ENCODE measurements at places on chromosomes 12 and 14. TPM values are rescaled to one million over a fixed set of nuclear protein-coding genes. Genes with fewer than 3 reads are reported as not detected.

DNA sequence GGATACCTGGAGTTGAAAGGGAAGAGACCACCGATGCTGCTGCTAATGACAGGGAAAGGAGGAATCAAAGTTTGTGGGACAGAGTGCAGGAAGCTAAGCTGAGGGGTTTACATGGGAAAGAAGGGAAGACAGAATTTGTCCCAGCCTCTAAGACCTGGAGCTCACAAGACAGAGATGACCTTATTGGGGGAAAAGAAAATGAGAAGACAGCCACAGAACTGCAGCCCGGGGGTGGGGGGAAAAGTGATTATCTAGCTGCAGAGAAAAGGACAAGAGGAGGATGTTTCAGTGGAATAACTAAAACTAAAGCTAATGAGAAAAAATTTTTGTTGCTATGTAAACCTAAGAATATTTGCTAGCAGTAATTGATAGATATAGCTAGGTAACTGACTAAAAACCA, 30.7 kb downstream of the NDUFA12 start:
- DNase-seq, result no peak

DNA sequence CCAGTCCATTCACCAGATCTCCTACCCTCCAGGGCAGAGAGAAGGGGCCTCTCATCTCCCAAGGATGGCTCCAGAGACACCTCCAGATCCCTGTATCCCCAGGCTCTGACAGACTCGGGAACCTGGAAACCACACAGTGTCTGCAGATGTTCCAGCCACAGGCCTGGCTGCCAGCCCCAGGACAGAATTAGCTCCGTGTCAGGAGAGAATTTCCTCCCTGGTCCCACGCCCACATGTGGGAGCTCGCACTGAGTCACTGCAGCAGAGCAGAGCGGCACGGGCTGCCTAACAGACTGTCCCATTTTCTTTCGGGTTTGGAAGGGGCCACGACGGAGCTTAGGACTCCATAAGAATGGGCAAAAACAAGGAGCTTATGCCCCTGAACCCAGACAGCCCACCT, 33.6 kb downstream of the CMKLR1 start:
- DNase-seq, result peak; percentile 29

- no peak for DNase-seq
Observed at GRCh38 chr14:43647302-43647701, 859.8 kb downstream of the FSCB start.

- no peak for DNase-seq
Observed at GRCh38 chr12:92695577-92695976, 7.2 kb upstream of the PLEKHG7 start.

Gene KCNJ8
- 8.5 TPM for total RNA-seq

GRCh38 chr12:50362671-50363070, 33.7 kb downstream of the FAM186A start:
- DNase-seq, result no peak

Gene FGFR1OP2
- total RNA-seq, result 39.1 TPM

Gene CCDC38
- not detected for total RNA-seq

- DNase-seq, result peak; percentile 66
Observed at GRCh38 chr14:103803661-103804060, 43.7 kb downstream of the PPP1R13B start.

DNA sequence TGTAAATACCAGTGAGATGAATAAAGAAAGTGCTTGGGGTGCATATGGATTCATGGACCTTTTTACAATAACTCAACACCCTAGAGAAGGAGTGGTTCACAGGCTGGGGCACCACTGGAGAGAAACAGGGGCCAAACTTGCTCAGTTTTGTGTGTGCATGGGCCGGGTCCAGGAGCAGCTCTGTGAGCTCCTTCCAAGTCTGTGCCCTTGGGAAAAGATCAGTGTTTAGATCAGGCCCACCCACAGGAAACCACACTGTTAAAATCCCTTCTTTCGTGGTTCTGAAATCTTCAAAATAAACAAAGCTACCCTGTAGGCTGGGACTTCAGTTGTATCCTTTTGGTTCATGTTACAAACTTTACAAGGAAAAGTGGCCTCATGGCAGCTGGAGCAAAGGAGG, 156.1 kb upstream of the TMEM260 start:
- no peak for DNase-seq

Gene ALG10B
- total RNA-seq, result 4.4 TPM

- DNase-seq, result no peak
Observed at GRCh38 chr12:99387661-99388060, 259.9 kb upstream of the GARIN6 start.

DNA sequence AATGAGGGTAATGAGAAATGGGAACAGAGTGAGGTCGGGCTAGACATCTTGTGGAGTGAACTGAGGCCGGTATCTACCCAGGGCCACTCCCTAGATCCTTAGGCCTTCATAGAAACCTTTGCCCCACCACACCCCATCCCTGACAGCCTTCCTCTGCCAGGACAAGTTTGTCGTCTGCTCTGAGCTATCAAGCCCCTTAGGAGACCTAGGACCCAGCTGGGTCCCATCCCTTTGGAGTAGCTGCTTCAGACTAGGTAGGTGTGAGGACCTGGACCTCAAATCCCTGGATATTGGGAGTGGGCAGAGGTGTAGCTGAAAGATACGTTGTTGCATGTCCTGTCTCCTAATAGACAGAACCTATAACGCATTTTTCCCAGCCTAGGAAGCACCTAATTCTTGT, at the start of gene TMEM253:
Gene TMEM253, plus strand, starts transcription at position 136 of the 400 bp plus-strand sequence. CDS start 278 bp downstream, outside the sequence.
- no peak for DNase-seq

Gene COL2A1
- total RNA-seq, result not detected

GRCh38 chr14:92890830-92891588, 31.9 kb upstream of the CHGA start:
- DNase-seq, result no peak

Gene GPHN
- 11.0 TPM for total RNA-seq

DNA sequence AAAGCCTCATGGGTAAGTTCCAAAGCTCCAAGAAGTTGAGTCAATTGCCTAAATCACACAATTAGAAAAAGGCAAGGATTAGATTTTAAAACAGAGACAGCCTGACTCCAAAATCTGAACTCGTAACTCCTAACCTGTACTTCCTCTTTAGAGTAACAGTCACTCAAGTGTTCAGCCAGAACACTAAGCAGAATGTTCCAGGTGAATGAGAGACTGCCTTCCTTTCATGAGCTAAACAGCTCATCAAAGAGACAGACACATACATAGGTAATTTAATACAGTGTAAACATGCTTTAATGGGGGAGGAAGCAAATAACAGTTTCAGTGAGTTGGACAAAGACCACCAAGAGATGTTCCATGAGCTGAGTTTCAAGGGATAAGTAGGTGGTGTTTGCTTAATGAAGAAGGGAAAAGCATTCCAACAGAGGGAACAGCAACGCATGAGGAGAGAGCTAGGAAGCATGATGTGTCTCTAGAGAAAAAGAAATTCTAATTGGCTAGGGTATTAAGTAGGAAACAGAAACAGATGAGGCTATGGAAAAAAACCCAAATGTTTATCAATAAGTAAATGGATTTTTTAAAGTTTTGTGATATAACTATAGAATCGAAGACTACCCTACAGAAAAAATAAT, 403.9 kb downstream of the MED13L start:
- DNase-seq, result no peak

Gene SP7
- not detected for total RNA-seq

- peak; percentile 95 for DNase-seq
Observed at GRCh38 chr12:89067421-89068187, 284.7 kb downstream of the DUSP6 start.

DNA sequence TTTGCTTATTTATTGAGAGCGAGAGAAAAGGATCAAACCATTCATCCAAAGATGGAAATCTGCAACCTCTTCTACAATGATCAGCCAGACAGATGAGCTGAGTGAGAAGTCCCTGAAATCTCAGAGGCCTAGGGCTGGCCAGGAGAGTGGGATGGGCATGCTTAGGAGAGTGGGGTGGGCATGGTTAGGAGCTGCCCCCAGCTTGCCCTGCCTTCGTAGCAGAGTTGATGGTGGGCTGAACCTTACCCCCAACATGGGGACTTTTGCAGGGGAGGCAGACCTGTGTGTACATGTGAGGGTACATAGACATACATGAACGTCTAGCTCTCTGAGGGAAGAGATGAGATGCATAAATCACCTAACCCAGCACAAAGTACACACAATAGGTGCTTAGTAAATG, 95.7 kb upstream of the ESRRB start:
- DNase-seq, result no peak

DNA sequence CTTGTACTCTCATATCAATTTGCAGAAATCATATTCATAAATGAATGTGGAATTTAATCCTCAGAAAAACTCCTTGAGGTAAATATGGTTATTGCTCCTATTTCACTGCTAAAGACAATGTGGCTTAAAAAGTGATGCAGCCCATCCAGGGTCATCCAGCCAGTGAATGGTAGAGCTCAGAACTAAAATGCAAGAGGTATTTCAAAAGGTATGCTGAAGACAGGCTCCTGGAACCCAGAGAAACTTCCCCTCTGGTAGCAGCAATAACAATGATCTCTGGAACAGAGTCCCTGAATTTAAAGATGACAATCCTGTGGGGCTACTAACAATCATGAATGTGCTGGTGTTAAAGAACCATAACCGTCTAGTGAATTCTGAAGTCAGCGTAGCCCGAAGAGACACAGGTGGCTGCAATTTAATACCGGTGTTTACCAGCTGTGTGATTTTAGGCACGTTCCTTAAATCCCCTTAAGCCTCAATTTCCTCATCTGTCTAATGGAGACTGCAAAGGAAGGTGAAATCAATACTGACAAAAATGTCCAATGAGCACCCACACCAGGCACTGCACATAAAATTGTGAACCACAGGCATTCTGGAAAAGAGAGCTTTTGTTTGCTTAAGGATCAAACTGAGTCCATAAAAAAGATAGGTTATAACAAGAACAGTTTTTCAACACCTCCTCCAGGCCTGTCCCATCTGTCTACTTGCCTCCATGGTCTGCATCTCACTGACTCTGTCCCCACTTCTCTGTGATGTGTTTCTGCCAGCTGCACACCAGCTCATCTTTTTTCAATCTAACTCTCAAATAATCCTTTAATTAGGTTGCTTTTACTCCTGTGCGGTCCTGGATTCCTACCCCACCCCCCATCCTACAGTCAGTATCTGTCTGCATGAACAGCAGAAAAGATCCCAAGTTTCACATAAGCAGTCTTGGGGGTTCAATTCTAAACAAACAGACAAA, 10.5 kb downstream of the TM7SF3 start:
- DNase-seq, result no peak

Gene KRT80
- 3.8 TPM for total RNA-seq

Data from HFFc6 (cell line).